ENCODE measurements at places on chromosomes 5 and 9.

GRCh38 chr9:4762886-4763541, 22.0 kb upstream of the AK3 start:
- DNase-seq, result peak; percentile 92

GRCh38 chr9:115146581-115147021, 28.6 kb upstream of the TNC start:
- DNase-seq, result no peak

GRCh38 chr9:22278426-22278825, 168.2 kb upstream of the DMRTA1 start:
- no peak for DNase-seq

DNA sequence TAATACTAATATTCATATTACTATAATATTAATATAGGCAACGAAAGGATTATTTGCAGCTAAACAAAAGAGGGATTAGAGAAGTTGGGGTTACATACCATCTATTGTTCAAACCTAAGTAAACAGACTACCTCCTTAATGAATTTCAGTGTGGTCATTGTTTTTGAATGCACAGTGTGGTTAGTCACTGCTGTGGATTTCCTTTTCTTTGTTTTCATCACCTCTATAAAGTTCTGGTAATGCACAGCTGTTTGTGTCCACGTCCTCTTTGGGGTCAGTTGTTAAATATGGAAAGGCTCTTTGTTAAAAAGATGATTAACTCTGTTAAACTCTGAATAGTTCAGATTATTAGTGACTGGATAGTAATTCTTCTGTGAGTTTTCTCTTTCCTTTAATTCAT, 233.6 kb downstream of the MAST4 start:
- no peak for DNase-seq

DNA sequence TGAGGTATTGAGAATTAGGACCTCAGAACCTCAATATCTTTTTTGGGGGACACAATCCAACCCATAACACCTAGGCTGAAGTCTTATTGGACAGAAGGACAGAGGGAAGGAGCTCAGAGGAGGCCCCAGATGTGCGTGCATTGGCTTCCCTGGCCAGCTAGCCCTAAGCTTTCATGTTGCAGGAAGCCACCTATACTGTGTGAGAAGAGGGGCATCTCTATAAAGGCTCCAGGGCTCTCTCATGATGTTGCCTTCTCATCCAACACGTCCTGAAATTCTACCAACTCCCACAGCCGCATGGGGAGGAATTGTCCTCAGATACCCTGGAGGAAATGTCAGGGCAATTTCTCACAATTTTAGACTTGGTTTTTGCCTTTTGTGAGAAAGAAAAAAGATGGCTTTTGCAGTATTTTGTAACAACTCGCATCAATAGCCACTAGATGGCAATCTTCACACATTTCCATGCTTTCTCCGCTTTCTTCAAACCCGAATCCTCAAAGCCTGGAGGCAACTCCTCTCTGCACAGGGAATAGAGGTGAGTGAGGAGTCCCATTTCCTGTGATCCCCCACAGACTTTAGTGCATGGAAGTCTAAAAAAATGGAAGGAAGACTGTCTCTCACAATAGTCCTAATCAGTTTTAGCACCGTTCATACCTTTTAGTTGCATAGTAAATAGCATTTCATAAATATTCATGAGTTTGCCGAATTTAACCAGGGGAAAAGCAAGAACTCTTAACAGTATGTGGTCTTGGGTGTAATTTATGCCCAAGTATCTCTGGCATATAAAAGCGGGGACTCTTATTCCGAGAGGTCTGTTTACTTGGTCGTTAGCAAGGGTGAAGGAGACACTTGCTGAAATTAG, 7.4 kb upstream of the PPP3R2 start:
- DNase-seq, result peak; percentile 75

GRCh38 chr5:44801992-44802391, 6.8 kb upstream of the MRPS30 start:
- no peak for DNase-seq

DNA sequence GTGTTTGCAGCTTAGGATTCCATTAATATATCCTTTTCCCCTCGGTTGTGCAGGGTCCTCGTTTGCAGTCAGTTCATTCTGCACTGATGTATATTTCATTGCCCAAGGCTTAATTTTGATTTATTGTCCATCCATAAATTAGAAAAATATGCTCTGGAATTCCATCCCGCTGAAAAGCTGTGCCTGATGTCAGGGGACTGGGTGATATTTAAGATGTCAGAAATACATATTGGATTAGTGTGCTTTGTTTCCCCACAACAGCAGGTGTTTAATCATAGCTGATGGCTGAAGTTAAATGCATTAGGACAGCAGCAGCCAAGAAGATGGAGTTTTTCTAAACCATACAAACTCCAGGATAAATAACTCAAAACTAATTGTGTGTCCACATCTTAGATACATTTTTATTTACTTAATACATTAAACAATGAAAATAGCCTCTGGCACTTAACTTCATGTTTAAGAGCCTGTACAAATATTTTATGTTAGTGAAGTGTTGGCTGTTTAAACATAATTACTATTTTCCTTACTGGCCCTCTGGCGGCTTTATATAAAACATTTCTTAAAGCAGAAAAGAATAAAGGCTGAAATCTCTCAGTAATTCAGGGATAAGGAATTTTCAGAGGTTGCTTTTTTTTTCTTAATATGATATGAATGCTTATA, 170.4 kb upstream of the TBCA start:
- DNase-seq, result no peak

- no peak for DNase-seq
Observed at GRCh38 chr5:41270423-41271251, 57.3 kb upstream of the C6 start.

- DNase-seq, result no peak
Observed at GRCh38 chr9:135522137-135522877, 1.1 kb downstream of the LCN1 start.

DNA sequence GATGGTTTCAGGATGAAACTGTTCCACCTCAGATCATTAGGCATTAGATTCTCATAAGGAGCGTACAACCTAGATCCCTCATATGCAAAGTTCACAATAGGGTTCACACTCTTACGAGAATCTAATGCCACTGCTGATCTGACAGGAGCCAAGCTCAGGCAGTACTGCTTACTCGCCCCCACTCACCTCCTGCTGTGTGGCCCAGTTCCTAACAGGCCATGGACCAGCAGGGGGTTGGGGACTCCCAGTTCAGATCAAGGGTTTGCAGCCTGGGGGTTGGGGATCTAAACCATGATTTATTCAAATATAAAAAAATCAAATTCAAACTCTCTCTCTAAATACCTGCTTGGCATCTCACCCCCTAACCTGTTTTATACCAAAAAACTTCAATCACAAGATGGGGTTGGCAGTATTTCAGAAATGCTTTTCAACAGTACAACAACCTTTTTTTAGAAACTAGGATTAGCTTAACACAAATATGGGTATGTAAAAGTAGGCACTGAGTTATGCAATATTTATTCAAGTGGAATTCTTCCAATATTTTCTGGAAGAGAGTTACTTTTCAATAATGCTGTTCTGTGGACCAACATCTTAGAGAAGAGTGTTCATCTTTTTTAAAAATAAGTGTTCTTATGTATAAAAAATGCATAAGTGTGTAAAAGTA, 30.1 kb upstream of the SLC12A2 start:
- DNase-seq, result no peak

DNA sequence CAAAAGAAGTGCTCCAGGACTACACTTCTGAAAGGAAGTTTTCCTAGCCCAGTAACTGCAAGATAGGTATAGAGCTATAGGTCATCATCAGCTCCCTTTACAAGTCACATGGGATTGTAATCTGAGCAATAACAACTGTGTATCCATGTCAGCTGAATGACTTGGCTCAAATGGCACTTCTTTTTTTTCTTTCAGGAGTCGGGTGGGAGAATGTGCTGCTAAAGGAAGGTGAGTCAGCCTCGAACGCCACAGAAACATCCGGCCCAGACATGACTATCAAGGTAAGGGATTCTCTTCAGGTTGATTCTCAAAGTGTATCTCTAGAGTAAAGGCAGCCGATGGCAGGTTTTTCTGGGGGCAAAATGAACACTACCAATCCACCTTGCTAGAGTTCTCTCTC, 192.2 kb downstream of the C9orf152 start:
- DNase-seq, result no peak

DNA sequence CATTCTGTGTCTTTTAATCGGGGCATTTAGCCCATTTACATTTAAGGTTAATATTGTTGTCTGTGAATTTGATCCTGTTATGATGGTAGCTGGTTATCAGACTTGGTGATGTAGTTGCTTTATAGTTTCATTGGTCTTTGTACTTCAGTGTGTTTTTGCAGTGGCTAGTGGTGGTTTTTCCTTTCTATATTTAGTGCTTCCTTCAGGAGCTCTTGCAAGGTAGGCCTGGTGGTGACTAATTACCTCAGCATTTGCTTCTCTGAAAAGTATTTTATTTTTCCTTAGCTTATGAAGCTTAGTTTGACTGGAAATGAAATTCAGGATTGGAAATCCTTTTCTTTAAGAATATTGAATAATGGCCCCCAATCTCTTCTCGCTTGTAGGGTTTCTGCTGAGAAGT, 156.9 kb downstream of the CNTLN start:
- no peak for DNase-seq

DNA sequence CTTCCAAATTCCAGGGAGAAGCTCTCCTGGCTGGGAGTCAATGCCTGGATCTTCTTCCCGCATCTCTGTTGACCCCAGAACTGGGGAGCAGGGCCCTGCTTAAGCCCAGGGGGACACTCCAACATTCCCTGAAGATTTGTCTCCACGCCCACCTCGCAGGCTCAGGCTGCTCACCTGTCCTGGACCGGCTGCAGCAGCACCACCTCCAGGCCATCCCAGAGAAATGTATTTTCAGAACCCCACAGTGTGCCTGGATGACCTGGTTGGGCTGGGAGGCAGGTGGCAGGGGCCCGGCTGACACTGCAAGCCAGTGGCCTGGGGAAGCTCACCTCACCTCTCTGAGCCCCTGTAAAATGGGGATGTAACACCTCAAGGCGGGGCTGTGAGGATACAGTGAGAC, 27.1 kb upstream of the ZBTB43 start:
- DNase-seq, result no peak

GRCh38 chr5:137933491-137933911, 44.2 kb downstream of the PKD2L2 start:
- DNase-seq, result no peak

GRCh38 chr9:113298311-113298710, 4.9 kb downstream of the RNF183 start:
- no peak for DNase-seq

DNA sequence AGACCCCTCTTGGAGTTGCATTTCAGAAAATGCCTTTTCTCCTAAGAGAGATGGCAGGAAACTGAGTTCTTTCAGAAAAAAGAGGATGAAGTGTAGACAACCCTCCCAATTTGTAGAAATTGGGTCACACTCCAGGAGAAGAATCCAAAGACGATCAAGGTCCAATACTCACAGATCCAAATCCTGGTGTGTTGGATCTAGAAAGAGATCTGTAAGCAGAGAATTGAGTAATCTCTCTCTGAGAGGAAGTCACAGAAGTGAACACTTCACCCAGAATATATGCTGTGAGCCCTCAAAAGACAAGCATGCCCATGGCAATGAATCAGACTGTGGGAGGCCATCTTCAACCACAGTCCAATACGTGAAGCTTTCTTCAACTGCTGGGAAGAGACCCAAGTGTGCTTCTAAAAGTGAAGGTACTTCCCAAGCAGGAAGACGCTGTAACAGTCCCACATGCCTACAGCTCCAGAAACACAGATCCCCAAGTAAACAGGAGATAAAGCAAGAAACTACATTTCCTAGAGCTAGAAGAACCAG, 182.7 kb downstream of the SMC2 start:
- no peak for DNase-seq

DNA sequence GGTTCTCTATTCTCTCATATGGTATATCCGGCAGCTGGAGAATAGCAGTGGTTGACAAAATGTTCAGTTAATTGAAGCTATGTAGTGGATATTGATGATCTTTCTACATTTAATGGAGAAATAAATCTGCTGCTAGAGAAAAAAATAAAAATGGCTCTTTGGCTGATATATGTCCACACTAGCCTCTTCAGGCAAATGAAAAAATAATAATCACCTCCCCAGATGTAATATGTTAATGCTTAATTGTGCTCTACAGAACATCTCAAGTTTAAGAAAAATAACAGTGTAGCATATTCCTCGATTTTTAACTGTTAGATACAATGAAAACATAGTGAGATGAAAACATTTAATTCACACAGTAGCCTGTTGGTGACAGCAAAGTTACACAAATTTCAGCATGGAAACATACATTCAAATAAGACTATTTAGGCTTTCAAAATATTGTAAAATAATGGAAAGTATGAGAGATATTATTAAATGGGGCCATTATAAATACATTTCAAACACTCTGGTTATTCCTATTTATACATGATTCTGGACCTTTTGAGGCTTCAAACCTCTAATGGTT, 543.0 kb downstream of the MAT2B start:
- DNase-seq, result no peak

GRCh38 chr9:81427870-81428269, 261.5 kb downstream of the TLE1 start:
- DNase-seq, result no peak

Data from hematopoietic multipotent progenitor cell treated with erythropoietin and hydrocortisone succinate and interleukin-3 and kit ligand, for 15 days (in vitro differentiated cells).